ENCODE measurements at places on chromosomes 6 and 20.

DNA sequence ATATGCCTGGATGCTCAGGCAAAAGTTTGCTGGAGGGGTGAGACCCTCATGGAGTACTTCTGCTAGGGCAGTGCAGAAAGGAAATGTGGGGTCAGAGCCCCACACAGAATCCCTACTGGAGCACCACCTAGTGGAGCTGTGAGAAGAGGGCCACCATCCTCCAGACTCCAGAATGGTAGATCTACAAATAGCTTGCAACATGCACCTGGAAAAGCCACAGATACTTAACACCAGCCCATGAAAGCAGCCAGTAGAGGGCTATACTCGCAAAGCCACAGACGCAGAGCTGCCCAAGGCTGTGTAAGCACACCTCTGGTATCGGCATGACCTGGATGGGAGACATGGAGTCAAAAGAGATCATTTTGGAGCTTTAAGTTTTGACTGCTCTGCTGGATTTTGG lies 60.7 kb upstream of the GJE1 start:
- DNase-seq = no peak

DNA sequence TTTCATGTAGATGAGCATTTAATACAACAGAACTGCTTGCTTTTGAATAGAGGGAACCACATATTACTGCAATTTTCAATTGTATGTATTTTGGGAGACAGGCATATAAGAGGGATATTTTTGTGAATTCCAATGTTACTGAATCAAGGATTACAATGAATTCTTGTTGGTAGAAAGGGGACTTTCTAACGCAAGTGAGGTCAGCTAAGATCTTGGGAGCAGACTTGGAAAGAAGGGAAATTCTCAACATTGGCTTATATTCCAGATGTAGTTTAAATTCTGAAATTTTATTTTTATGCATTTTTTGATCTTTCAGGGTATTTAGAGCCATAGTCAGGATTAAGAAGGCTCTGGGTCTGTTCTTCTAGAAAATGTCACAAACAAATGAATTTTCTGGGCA lies 43.3 kb upstream of the CTAGE9 start:
- no peak for DNase-seq

- DNase-seq = no peak
Observed at GRCh38 chr6:11298651-11299420, 66.4 kb upstream of the NEDD9 start.

DNA sequence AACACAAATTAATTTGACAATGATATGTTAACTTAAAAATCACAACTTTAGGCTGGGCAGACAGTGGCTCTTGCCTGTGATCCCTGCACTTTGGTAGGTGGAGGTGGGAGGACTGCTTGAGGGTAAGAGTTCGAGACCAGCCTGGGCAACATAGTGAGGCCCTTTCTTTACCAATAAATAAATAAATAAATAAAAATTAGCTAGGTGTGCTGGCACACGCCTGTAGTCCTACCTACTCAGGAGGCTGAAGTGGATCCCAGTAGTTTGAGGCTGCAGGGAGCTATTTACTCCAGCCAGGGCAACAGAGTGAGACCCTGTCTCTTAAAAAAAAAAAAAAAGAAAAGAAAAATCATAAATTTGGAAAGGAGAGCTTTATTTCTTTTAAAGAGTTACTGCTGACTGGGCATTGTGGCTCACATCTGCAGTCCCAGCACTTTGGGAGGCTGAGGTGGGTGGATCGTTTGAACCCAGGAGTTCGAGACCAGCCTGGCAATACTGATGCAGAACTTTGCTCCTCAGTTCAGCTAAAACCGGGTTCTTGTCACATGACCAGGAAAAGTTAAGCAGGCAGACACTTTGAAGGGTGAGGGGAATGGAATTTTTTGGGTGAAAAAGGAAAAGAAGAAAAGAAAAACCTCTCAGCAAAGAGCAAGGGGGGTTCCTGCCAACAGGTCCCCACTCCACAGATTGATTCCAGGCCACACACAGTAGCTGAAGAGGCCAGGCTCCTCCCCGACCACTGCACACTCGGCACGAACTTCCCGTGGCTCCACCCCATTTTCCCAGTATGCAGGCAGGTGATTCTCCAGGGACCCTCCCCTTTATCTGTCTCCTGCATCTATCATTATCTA lies 44.0 kb upstream of the DDR1 start:
- DNase-seq = no peak

DNA sequence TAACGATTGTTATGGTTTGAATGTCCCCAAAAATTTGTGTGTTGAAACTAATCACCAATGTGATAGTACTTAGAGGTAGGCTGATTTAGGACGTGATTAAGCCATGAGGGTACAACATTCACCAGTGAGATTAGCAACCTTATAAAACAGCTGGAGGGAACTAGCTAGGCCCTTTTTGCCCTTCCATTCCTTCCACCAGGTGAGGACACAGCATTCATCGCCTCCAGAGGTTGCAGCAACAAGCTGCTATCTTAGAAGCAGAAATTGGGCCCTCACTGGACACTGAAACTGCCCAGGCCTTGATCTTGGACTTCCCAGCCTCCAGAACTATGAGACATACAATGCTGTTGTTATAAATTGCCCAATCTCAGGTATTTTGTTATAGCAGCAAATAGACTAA lies 340.7 kb upstream of the JARID2 start:
- no peak for DNase-seq

DNA sequence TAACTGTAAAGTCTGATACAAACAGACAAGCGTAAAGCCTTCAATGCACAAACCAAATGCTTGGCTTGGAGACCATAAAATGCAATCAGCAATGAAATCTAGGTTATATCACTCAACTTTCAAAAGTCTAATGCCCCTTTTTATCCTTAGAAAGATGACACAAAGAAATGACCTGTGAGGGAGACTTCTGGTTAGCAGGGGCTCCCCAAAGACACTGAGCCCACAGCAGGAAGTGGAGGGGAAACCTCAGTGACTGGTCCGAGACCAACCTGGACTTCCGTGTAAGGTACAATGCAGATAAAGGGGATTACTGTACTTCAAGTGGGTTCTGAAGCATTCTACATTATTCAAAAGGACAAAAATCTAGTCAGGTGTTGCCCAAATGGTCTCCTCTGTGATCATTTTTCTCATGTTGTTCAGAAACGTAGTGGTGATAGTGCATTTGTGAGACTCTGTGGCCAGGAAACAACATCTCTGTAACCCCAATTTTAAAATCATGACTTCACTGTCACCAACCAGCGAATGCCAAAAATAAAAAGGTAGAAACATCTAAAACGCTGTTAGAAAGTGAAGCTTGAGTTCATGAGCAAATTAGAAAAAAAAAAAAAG lies 88.2 kb downstream of the HIVEP2 start:
- DNase-seq = no peak

All from coronary artery (tissue), 2 donors.